T-helper 17 cell (primary cell): ENCODE measurements at places on chromosomes 16 and 17.
A peak's percentile ranks its signal among the peaks of the same experiment; 100 is the strongest.

DNA sequence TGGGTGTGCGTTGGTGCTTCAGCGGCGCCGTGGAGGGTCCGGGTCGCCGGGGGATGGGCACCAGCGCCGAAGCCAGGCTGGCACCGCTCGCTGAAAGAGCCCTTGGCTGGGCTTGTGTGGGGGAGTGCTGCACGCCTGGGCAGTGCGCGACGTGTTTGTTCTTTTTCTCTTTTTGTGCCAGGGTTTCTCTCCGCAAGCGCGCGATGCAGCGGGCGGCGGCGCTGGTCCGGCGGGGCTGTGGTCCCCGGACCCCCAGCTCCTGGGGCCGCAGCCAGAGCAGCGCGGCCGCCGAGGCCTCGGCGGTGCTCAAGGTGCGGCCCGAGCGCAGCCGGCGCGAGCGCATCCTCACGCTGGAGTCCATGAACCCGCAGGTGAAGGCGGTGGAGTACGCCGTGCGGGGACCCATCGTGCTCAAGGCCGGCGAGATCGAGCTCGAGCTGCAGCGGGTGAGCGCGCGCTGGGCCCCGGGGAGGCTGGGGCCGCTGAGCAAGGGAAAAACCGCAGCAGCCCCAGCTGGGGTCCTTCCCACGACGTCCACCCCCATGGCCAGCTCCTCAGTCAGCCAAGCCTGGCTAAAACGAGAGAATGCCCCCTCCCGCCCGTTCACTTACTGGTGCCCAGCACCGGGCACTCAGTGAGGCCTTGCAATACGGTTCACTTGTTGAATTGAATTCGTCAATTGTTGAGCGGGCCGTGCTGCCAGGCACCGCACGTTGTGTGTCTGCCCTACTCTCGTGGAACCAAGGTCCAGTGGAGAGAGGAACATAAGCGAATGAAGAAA lies 541 bp downstream of the GPT2 start:
- DNase-seq, result no peak

- DNase-seq, result no peak
Measured at GRCh38 chr16:17451843-17452242, 18.9 kb downstream of the XYLT1 start.

GRCh38 chr17:49035470-49036269 lies 38.5 kb downstream of the IGF2BP1 start:
- no peak for DNase-seq

- DNase-seq, result no peak
Measured at GRCh38 chr17:27459433-27459832, 3.2 kb downstream of the KSR1 start.

DNA sequence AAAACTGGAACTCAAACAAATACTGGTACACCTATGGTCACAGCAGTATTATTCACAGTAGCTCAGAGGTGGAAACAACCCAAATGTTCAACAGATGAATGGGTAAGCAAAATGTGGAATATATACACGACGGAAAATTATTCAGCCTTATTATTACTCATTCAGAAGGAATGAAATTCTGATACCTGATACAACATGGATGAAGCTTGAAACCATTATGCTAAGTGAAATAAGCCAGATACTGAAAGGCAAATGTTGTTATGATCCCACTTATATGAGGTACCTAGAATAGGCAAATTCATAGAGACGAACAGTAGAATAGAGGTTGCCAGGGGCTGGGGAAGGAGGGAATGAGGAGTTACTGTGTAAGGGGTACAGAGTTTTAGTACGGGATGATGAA lies 27.1 kb upstream of the MYLK3 start:
- no peak for DNase-seq

DNA sequence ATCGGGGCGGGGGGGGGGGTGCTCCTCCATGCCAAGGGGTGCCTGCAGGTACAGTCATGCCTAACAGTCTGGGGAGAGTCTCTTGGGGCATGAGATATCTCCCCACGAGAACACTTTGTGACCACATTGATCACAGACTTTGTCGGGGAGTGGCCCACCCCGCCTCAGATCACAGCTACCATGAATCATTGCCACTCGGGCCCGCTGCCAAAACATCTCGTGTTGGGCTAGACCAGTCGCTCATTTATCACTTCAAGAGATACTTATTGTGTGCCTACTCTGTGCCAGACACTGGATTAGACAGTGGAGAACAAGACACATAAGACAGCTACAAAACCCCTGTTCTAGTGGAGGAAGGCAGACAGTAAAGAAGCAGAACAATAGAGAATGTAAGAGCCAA lies 72.6 kb downstream of the CLEC16A start:
- no peak for DNase-seq

- no peak for DNase-seq
Measured at GRCh38 chr17:78919861-78920450, 5.2 kb downstream of the TIMP2 start.

- peak; percentile 44 for DNase-seq
Measured at GRCh38 chr16:89314357-89314756, 96.9 kb downstream of the ZNF778 start.

DNA sequence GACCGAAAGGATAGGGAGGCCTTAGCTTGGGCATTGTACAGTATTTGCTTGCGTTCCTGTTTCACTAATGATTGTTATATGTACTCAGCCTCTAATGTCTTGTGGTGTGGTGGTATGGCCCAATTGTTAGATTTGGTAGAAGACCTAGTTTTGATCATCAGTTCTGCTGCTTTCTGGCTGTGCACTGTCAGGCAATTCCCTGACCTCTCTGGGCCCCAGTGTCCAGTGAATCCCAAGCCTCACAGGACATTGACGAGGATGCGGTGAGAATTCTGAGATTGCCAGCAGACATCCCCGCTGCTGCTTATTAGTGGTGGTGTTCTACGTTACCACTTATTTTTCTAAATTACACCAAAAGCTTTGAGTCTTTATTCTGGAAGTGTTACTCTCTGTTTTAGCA lies 195.2 kb downstream of the SNX29 start:
- DNase-seq, result no peak

DNA sequence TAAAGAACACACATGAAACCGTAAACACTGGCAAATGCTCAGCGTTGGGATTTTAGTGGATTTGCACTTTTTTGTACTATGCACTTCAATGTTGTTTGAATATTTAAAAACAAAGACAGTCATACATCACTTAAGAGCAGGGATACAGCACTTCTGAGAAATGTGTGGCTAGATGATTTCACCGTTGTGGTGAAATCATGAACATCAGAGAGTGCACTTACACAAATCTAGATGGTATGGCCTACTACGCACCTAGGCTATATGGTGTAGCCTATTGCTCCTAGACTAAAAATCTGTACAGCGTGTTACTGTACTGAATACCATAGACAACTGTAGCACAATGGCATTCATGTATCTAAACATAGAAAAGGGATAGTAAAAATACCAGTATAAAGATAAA lies 37.6 kb upstream of the CNEP1R1 start:
- DNase-seq, result no peak

DNA sequence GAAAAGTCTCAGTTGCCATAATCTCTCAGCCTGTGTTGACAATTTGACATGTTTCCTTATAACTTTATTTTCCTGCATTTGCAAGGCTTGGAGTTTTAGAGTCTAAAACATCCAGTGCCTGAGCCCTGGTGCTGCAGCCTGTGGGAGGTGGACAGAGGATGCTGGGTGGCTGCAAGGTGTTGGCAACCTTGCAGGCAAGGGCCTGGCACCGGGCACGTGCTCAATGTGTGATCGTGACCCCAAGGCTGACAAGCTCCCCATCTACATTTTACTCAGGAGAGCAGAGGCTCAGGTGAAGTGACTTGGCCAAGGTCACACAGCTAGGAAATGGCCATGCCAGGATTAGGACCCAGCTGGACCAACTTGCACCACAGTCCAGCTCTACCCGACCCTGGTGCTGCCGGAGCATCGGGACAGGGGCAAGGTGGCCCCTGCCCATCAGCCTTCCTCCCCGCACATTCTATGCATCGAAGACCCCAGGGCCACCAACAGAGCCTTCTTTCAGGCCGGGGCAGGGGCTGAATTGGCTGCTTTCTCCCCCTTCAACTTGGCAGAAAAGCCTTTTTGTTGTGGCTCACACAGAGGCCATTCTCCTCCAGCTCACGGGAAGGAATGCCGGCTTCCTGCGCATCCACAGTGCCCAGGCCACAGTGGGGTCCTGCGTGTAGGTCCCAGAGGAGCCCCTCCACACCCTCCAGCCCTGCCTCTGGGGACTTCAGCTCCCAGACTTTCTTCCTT lies 23.1 kb downstream of the MMP15 start:
- DNase-seq, result no peak

DNA sequence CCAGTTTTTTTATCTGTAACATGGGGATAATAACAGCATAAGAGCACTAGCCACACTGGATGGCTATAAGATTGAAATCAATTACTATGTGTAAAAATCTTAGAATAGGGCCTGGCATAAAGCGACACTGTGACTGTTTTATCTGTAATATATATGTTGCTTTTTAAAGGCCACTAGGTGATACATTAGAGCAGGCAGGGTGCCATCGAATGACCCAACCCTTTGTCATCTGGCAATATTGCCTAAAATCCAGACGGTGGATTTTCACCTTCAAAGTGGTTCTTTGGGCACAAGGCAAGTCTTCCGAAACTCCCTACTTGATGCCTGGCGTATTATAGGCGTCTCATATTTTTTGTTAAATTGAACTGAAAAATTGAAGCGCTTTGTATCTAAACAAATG lies 69.1 kb downstream of the PRKCA start:
- no peak for DNase-seq

DNA sequence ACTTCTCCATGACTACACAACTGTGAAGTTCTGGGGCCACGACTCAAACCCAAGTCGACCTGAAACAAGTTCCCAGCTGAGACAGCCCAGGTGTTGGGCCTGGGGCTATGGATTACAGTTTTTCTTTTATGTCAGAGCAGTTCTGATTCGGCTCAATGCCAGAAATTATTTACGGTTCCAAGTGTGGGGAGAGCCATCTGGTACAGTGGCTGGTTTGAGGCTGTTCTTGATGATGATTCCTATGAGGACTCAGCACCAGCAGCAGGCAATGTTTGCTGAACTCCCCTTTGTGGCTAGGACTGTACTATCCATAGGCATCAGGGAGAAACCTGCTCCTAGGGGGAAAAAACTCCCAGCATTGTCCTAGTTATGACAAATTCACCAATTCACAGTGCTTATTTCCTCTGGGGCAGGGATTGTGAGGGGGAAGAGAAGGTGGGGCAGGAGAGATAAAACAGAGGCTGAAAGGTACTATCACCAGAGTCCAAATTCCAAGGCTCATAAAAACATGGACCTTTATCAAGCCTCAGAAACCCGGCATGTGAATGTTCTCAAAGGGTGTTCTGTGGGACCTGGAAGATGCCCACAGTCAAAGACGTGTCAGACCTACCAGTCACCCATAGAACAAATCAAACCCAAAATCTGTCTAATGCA lies 18.2 kb upstream of the CMTM4 start:
- DNase-seq, result no peak

GRCh38 chr17:19546289-19547065 lies 12.8 kb downstream of the SLC47A1 start:
- no peak for DNase-seq

GRCh38 chr16:20826039-20826566 lies 19.8 kb downstream of the REXO5 start:
- no peak for DNase-seq

DNA sequence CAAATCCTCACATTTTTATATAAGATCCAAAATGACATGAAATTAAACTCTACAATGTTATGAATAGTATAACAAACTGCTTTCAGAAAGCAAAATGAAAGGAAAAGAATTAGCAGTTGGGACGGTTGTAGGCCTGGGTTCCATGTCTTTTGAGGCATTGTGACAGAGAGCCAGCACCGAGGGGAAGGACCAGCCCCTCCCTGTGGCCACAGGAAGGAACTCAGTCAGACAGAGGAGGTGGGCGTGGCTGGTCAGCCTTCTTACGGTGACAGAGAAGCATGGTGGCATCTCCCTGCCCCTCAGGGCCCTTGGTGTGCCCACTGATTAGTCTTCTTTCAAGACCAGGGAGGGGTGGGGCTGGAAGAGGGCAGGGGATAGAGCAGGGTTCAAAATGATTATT lies 5.7 kb downstream of the ZNF319 start:
- DNase-seq, result no peak

GRCh38 chr16:84616515-84616914 lies 1.4 kb downstream of the COTL1 start:
- DNase-seq, result no peak

GRCh38 chr16:27966756-27967155 lies 96.8 kb downstream of the GSG1L start:
- DNase-seq, result no peak

DNA sequence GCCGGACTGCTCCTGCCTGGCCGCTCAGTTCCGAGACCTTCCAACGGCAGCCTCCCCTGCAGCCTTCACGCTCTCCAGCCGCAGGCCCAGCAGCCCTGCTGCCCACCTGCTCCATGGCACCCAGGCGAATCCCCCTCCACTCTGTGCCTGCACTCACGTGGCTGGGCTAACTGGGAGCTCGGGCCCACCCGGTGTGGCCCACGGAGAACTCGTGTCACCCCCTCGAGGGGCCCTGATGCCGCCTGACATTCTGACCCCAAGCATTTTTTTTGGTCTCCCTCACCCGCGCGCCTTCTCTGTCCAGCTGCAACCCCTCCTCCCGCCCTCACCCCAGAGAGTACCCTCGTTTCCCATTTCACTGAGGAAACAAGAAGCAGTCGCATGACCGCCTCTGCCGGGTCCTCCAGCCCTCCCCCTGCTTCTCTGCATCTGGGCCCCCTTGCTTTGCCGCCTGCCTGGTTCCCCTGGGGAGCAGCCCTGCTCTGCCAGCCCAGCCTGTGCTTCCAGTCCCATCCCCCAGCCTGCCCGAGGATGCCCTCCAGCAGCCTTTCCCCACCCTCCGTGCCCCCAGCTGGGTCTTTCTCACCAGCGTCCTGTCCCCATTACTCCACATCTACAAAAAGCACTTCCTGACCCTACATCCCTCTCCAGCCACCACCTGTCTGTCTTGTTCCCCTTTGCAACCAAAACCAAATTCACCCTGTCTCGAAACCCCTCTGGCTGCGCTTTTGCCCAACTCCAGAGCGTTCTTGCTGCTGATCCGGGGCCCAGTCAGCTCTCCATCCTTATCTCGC lies 146.4 kb upstream of the CHMP6 start:
- no peak for DNase-seq

GRCh38 chr16:34802396-34802795 lies 1343.0 kb downstream of the TP53TG3F start:
- no peak for DNase-seq

- no peak for DNase-seq
Measured at GRCh38 chr16:79132701-79133100, 467.8 kb downstream of the MAF start.

GRCh38 chr17:45155029-45155428 lies 6.6 kb upstream of the HEXIM2 start:
- DNase-seq, result no peak

GRCh38 chr16:30096862-30097563 lies 1.0 kb upstream of the YPEL3 start:
- no peak for DNase-seq

DNA sequence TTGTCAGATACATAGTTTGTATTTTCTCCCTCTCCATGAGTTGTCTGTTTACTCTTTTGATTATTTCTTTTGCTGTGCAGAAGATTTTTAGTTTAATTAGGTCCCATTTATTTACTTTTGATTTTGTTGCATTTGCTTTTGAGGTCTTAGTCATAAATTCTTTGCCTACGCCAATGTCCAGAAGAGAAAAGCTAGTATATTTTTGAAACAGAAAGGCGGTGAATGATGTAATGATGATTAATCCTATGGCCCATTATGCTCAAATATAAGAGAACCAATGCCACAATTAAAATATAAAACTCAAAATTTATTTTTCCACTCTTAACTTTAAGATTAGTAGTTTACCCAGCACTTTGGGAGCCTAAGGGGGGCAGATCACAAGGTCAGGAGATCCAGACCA lies 59.8 kb upstream of the SMIM36 start:
- DNase-seq, result no peak

- no peak for DNase-seq
Measured at GRCh38 chr16:88453611-88454522, 787 bp downstream of the ZFPM1 start.
